ENCODE measurements at places on chromosomes 11 and 22.

DNA sequence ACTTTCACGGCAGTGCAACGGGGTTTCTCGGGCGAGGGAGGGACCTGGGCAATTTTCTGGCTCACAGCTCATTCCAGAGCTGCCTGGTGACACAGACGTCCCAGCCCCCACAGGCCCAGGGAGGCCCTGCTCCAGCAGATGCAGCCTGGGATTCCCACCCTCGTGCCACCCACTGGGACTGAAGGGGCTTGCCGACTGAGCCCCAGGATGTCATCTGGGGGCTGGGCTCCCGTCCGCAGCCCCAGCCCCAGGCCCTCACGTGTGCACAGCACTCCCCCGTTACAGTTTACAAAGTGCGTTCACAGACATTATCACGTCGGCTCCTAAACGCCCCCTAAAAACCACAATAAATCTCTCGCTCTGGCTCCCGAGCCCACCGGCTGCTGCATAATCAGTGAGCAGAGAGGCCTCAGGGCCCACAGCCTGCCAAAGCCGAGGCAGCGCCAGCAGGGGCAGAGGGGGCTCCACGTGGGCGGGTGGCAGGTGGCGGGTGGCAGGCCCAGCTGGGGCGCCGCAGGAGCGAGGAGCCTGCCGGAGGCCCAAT, 76.9 kb upstream of the TCF20 start:
- peak; percentile 95 for DNase-seq

- no peak for DNase-seq
These were observed 191.6 kb upstream of the PGR start for GRCh38 chr11:101321222-101321621.

GRCh38 chr11:91947215-91947820, 277.3 kb upstream of the FAT3 start:
- DNase-seq, result no peak

DNA sequence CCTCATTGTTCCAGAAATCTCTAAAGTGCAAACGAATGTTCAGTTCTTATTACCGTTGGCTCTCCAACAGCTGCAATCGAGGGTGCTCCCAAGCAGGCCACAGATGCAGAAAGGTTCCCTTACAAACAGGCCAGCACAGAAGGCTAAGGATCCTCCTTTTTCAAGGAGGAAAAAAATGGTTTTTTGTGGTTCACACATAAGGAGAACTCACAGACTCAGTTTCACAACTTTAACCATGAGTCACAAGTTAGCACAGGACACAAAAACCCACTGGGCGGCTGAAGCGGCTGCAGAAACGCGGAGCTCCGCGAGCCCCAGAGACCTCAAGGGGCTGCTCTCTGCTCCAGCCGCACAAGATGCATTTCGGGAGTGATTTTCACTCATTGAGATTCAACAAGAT, 98.2 kb upstream of the PRR5 start:
- DNase-seq, result no peak

GRCh38 chr11:79413268-79413667, 27.6 kb downstream of the TENM4 start:
- peak; percentile 69 for DNase-seq

GRCh38 chr22:28016781-28017557, 97.9 kb upstream of the PITPNB start:
- DNase-seq, result no peak

DNA sequence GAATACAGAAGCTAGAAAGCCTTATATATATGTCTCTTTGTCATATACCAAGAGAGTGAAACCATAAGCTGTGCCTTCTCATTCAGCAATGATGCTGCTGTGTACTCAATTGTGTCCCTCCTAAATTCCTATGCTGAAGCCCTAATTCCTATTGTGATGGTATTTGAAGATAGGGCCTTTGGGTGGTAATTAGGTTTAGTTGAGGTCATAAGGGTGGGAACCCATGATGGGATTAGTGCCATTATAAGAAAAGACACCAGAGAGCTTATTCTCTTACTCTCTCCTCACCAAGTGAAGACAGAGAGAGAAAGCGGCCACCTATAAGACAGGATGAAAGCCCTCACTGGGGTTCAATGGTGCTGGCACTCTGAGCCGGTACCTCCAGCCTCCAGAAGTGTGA, 1191.3 kb upstream of the TENM4 start:
- DNase-seq, result no peak

GRCh38 chr11:18438691-18439090, 17.0 kb upstream of the LDHAL6A start:
- no peak for DNase-seq

- DNase-seq, result no peak
These were observed 35.7 kb downstream of the SFI1 start for GRCh38 chr22:31532060-31532459.

GRCh38 chr11:122268601-122269130, 152.7 kb upstream of the BLID start:
- no peak for DNase-seq

GRCh38 chr22:43305806-43306205, 37.4 kb downstream of the SCUBE1 start:
- no peak for DNase-seq

GRCh38 chr22:21819183-21819770, 48.2 kb downstream of the MAPK1 start:
- DNase-seq, result no peak

DNA sequence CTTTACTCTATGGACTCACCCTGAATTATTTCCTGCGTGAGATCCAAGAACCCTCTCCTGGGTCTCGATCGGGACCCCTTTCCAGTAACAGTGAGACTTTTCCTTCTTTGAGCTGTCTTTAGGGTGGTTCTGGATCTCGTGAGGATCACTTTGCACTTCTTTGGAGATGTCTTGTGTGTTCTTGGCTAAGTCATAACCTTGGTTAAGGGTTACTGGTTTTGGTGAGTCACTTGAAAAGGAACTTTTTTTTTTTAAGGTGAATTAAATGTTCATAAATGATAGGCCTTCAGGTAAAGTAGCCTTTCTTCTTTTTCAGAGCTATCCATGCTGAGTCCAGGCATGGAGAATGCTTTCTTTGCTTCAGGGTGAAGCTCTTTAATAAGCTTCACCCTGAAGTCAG, 19.4 kb upstream of the GSTP1 start:
- no peak for DNase-seq

GRCh38 chr22:27614006-27614649, 187.4 kb downstream of the MN1 start:
- no peak for DNase-seq

- no peak for DNase-seq
These were observed 679.9 kb downstream of the KCNA4 start for GRCh38 chr11:29336727-29337575.

DNA sequence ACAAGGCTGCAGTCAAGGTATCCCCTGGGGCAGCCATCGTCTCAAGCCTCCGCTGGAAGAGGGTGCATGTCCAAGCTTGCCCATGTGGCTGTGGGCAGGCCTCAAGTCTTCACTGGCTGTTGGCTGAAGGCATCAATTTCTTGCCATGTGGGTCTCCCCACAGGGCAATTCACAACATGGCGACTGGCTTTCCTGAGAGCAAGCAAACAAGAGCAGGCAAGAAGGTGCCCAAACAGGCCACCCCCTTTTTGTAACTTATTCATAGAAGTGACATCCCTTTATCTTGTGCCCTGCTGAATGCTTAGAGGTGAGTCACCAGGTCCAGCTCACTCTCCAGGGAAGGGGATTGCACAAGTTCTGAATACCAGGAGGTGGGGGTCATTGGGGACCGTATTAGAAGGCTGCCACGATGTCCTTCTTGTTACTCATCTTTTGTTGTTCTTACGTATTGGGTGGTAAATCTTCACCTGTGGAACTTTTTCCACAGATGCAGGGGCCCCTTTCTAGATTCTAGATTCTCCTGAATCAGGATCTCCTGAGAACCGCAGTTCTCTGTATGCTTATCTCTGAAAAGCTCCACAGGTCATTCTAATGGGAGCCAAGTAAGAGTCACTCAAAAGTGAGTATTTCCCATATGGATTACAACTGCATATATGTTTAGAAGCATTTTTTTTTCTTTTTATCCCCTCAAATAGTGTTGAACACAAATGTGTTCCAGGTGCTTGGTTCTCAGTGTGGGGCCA, 44.2 kb upstream of the MICAL2 start:
- peak; percentile 44 for DNase-seq

DNA sequence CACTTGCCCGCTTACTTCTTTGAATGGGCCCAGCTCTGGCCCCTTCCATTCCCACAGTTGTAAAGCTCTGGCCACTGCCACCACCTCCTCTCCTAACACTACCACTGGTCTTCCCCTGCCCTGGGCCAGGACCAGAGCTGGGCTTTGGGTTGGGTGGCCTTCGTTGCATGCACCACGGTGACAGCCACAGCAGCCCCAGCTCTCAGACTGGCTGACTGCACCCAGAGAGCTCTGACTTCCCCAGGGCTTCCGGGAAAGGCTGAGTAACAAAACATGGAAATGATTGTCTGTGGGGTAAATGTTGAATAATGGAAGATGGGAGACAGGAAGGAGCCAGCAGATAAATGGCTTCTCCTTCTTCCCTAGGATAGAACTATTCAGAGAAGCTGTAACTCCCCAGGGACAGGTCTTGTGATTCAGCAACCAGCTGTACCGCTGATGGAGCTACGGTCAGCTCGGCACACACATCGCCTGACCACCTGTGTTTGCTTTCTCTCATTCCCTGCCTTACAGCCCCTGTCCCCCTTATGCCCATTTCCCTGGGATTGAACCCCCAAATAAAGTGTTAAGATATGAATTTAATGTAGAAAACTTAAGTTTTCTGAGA, 27.6 kb downstream of the SCN4B start:
- no peak for DNase-seq

- DNase-seq, result no peak
These were observed 58.8 kb downstream of the CNTN5 start for GRCh38 chr11:99079576-99079975.

DNA sequence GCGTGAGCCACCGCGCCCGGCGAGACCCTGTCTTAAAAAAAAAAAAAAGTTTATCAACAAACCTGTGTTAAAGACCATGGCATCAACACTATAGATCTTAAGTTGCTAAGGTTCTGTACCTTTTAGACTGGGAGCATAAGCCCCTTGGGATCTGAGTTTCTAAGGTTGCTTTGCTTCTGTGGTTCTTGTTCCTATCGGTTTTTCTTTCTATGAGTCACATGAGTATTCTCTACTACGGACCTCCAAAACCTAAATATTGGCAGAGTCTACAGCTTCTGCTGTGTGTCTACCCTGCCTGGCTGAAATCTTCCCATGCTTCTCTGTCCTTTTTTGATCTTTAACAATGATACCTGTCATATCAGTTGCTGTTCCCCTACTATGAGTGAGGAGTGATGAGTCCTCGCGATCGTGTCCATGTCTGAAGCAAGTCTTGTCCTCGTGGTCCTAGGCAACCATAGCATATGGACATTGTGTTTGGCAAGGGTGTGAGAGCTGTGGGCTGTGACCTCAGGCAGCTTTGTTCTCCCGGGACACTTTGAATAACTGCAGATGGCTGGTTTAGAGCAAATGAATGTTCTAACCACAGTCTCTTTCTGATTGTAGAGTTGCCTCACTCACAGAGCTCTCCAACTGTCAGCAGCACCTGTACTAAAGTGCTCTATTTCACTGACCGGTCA, 9.0 kb upstream of the DLAT start:
- no peak for DNase-seq

- DNase-seq, result no peak
These were observed 1.8 kb downstream of the LARGE2 start for GRCh38 chr11:45924036-45924915.

- DNase-seq, result no peak
These were observed 368 bp upstream of the CHORDC1 start for GRCh38 chr11:90223248-90223585.

DNA sequence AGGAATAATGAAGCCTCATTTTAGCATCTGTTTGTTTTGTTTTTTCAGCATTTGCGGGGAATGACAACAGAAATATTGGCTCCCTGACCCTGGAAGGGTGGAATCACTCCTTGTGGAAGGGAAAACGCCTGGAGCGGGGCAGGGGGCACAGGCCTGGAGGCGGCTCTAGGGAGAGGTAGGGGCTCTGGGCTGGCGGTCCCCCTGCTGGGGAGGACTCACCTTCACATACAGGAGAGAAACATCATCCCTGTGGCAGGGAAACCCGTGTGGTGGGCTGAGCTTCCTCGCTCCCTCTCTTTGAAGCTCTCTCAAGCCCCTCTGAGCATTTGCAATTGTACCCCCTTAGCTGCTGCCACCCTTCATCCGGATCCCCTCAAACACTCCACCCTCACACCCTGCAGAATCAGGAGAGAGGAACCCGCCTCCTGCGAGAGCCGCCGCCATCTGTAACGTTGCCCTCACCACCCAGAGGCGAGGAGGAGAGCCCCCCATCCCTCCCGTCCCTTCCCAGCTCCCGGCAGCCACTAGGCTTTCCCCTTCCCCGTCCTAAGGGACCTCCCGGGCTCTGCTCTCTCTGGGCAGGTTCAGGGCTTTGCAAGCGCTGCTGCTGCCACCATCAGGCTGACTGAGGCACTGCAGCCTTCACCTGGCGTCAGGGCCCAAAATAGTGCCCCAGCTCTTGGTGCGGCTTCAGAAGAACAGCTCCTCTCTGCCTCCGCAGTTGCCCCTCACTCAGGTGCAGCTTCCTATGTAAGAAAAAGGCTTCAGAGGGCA, 10.4 kb downstream of the KIRREL3 start:
- DNase-seq, result peak; percentile 69

- DNase-seq, result peak; percentile 30
These were observed 32.1 kb downstream of the SNU13 start for GRCh38 chr22:41656556-41656955.

DNA sequence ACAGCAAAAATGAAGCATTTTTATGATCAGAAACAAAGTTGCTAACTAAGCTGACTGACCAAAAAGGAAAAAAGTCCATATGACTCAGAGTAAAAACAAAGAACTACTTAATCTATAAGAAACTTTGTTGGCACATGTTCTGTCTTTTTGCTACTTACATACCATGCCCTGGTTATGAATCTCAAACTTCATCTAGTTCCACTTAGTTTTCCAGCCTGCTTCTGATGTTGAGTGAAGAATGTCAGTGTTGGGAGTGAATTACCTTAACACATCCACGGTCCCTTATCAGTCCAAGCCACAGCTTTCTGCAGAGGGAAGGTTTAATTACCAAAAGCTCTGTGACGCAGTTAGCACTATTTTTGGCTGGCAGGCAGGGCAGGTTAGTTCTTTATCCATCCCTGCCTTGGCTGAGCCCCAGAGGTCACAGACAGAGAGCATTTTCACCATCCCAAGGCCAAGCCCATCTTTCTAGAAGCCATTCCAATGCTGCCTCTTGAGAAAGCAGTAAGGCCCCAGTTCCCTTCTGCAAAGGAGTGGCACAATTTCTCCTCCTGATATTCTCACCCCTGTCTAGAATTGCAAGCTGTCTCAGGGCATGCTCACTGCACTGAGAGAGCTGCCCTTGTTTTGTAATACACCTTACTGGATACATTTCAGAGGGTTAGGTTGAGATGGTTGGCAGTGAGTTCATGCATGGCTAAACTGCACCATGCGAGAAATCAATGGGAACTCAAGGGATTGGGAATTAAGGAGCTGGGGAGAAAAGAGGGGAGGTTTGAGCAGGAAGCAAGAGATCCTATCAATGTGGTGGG, 67.1 kb downstream of the SLC1A2 start:
- DNase-seq, result no peak
